ENCODE measurements at places on chromosomes 1 and 21.

- no peak for DNase-seq
Observed at GRCh38 chr1:6111571-6111970, 65.9 kb downstream of the KCNAB2 start.

- DNase-seq: no peak
Observed at GRCh38 chr1:28782011-28782410, 30.0 kb upstream of the OPRD1 start.

- DNase-seq: peak; percentile 36
Observed at GRCh38 chr1:183339556-183340167, 78.5 kb downstream of the NMNAT2 start.

DNA sequence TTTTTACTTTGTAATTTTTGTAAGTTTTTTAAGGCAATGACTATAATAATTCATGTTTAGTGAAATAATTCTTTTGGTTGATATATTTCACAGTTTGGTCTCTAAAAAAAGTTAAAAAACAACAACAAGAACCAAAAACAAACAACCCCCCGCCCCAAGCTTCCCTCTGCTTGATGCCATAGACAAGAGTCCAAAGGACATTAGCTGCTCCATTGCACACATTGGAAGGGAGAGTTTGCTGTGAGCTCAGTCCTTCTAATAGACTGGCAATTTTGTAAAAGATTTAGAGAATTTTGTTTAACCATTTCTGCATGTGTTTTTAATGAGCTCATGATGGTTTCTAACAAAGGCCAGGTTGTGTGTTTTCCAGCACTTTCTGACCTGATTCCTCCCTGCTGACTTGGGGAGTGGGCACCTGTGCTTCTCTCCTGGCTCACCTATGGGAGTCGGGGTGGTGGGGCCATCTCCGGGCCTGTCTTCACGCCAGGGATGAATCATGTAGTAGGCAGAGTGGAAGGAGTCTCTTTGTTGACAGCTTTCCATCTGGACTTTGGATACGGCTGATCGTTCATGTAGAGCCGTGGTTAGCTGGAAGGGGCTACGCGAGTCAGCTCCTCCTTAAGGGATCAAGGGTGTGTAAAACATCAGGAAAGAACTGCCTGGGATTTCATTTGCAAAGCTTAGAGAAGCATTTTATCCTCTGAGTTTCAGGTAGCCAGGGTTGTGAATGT is 14.1 kb downstream of the ZBTB18 start:
- DNase-seq: peak; percentile 83

DNA sequence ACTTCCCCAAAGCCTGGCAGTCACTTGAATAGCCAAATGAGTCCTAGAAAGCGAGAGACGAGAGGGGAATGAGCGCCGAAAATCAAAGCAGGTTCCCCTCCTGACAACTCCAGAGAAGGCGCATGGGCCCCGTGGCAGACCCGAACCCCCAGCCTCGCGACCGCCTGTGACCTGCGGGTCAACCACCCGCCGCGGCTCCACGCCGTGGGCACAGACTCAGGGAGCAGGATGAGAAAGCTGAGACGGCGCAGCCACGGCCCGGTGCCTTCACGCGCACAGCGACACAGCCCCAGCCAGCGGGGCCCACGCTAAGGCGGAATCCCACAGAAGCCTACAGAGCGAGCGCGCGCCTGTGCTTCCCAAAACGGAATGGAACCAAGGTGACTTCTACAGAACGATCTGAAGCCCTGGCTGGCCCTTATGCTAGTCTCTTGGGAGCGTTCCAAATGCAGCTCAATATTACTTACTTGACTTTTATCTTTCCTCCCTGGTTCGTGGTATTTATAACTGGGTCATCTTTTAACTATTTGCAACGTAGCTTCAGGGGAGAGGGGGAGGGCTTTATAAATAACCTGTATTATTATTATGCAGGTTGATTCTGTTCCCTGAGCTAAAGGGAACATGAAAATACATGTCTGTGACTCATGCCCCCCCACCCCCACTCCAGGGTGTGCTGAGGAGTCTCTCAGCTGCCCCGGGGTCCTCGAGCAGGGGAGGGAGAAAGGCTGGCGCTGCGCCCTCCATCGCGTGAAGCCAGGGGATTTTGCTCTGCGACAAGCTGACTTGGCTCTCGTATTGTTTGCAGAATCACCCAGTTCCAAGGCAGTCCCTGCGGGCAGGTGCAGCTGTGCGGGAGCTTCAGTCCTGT is 1.7 kb downstream of the TSPEAR start:
- DNase-seq: peak; percentile 2

DNA sequence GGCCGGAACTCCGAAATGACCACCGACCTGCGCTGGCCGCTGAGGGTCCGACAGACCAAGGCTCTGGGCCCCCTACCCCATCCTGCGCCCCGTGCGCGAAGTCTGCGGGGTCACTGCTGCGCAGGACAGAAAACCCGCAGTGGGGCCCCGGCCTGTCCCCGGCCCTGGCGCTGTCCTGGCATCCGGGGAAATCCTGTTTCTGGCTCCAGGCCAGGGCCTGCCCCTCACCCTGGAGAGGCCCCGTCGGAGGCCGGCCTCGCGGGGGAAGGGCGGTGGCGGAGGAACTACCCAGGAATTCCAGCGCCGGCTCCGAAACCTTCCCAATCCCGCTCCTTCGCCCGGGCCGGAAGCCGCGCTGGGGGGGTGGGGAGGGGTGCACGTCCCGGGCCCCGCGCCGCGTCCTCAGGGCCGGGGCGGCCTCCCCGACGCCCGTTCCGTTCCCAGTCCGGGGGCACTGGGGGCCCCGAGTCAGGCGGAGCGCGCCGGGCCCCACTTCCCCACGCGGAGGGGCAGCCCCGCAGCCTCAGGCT is 77.0 kb downstream of the MORN1 start:
- peak; percentile 61 for DNase-seq

DNA sequence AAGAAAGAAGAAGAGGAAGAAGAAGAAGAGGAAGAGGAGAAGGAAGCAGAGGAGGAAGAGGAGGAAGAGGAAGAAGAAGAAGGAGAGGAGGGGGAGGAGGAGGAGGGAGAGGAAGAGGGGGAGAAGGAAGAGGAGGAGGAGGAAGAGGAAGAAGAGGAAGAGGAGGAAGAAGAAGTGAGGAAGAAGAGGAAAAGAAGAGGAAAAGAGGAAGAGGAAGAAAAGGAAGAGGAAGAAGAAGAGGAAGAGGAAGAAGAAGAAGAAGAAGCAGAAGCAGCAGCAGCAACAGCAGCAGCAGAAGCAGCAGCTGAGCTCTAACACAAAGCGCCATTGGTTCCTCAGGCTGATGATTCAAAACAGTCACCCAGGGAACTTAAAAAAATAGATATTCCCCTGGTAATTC is 34.0 kb downstream of the DNAI4 start:
- no peak for DNase-seq

- no peak for DNase-seq
Observed at GRCh38 chr1:37146071-37146470, 111.8 kb upstream of the GRIK3 start.

GRCh38 chr1:246651012-246651695 is 73.1 kb upstream of the SCCPDH start:
- no peak for DNase-seq

DNA sequence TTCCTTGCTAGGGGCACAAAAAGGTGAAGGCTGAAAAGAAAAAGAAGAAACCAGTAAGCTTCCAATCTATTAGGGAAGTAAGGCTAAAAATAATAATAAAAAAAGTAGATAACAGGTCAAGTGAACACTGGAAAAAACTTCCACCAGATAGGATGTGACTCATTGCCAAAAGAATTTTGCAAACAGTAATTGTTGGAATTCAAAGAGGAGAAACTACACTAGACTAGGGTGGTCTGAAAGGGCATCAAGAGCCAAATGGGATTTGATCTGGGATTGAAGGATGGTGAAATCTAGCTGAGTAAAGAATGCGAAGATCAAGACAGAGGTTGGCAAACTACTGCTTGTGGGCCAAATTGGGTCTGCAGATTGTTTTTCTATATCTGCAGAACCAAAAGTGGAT is 6.0 kb upstream of the ST6GALNAC3 start:
- peak; percentile 56 for DNase-seq

DNA sequence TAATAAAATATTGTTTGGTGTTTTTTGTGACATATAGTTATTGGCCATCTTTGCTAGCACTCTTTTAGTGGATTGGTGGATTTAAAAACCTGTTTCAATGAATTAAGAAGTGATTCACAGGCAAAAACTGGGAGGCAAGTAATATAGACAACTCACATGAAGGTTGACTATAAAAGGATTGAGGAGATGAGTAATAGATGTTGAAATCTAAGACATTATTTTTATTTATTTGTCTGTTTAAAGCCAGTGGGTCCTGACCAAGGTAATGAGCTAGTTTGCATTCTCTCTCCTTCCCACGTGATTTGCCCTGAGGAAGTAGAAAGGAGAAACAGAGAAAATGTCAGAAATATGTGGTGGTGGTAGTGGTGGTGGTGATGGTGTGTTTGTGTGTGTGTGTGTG is 351.5 kb upstream of the ZP4 start:
- DNase-seq: peak; percentile 19

- DNase-seq: no peak
Observed at GRCh38 chr1:185152187-185152767, 4.5 kb downstream of the TRMT1L start.

GRCh38 chr1:247286134-247286670 is 30.3 kb downstream of the VN1R5 start:
- no peak for DNase-seq

DNA sequence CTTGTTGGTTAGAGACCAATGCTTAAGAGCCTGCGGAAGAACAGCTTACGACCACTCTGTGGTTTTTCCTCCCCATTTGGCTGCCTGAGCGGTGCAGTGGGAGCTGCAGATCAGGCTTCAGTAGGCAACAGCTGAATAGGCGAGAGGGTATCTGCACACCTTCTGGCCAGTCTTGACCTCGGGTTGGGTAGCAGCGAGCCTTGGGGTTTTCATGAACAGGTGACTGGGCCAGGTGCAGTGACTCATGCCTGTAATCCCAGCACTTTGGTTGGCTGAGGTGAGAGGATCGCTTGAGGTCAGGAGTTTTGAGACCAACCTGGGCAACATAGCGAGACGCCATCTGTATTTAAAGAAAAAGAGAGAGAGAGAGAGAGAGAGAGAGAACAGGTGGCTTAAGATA is 41.0 kb downstream of the NENF start:
- no peak for DNase-seq

Data from kidney tubule cell (primary cell).